ENCODE measurements at places on chromosomes 5 and 9.

DNA sequence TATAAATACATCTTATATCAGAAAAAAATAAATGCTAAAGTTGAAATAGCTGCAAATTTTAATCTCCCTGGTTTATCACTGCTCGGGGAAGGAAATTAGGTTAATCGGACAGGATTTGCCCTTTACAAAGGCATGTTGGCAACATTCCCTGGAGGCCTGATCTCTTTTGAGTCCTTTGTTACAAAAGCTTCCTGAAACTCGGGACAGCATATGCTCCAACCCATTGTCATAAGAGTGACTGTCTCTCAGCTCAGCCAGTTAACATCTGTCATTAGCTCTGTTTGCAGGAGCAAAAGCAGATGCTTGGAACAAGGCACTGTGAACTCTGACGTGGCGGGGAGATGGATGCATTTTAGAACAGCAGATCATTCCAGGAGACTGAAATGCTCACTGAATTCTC is 80.6 kb downstream of the MYO10 start:
- DNase-seq = no peak

DNA sequence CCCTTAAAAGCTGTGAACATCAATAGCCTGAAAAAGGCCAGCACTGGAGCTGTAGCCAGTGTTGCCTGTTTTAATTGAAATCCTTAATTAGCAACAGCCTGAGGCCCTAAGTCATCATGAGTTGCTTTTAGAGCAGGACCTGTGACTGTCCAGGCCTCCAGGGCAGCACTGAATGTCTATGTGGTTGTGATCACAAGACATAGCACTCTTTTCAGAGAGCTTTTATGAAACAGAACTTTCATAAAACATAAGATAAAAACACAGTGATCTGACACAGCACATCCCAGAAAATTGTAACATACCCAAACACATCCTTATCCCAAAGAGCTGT is 85.5 kb upstream of the MYO10 start:
- DNase-seq = no peak

DNA sequence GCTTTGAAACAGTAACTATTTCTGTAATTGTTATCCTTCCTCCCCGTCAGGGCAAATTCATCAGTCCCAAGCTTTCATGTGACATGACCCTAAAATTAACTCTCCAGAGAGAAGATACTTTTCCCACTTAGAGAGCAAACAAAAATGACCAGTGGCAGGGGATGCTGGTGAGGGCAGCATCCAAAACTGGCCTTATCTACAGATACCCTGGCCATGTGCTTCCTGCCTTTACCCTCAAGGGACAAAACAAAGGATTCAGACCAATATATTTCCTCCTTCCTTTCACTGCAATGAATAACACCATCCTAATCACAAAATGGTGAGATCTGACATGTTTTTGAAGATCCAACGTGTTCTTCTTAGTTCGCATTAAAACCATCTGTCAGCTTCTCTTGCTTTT is 267.2 kb downstream of the MAN2A1 start:
- no peak for DNase-seq

DNA sequence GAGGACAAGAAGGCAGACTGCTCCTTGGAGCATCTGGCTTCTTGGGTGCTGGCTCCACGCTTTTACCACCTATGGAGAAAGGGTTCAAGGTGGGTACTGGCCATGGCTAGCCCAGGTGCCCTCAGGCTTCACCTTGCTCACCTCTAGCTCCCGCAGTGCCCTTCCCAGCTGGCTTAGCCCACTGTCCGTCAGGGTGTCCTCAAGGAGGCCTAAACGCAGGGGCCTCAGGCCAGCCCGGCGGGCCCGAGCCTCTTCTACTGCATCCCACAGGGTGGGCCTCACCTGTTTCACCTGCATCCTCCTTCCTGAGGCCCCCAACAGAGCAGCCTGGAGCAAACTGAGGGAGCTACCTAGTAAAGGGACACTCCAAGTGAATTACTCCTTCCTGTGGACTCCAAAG is 9.1 kb downstream of the SLC35A4 start:
- no peak for DNase-seq

DNA sequence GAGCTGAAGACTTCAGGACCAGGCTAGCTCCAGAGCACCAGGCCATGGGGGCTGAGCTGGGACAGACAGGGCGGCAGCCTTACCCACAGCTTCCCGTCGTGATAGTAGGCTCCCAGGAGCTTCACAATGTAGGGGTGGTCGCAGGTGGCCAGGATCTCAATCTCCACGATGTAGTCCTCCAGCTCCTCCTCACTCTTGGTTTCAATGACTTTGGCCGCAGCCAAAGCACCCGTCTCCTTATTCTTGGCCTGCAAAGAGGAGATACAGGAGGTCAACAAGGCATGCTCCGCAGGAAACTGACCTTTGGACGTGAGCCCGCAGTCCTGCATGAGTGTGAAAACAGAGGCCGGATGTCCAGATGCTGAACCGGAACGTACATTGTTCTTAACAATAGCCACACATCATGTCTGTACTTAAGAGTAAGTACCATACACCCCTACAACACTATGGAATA is 31.5 kb downstream of the STK10 start:
- DNase-seq = no peak

GRCh38 chr5:95909738-95910137 is 51.9 kb downstream of the ELL2 start:
- no peak for DNase-seq
